ENCODE measurements at places on chromosomes 3 and 15.

DNA sequence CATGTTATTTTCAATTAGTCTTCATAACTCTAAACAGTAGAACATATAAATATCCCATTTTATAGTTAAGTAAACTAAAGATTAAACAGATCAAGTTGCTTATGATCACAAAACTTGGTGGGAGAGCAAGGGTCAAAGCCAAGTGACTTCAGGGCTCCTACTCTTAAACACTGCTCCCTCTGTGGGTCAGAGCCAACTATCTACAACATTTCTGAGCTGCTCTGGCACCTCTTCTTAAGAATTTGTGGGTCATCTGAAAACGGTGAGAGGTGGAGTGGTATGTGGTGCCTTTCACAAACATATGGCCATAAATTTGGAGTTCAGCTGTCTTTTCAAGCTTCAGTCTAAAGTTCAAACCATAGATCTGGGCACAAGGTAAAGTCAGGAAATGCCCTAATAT, 10.9 kb downstream of the ATG3 start:
- no peak for DNase-seq

- no peak for DNase-seq
Observed at GRCh38 chr15:80210611-80211573, 41.1 kb downstream of the CTXND1 start.

- DNase-seq, result no peak
Observed at GRCh38 chr15:80834906-80835305, 55.7 kb downstream of the CEMIP start.

GRCh38 chr3:117874028-117874690, 1160.5 kb downstream of the IGSF11 start:
- no peak for DNase-seq

- DNase-seq, result no peak
Observed at GRCh38 chr3:188053036-188053340, 101.0 kb upstream of the LPP start.

- DNase-seq, result no peak
Observed at GRCh38 chr15:55799291-55800212, 56.6 kb upstream of the PRTG start.

- no peak for DNase-seq
Observed at GRCh38 chr15:66498501-66499386, 1.2 kb upstream of the SNAPC5 start.

Measured in stimulated activated CD4-positive, alpha-beta T cell treated with anti-CD3 and anti-CD28 coated beads, Interleukin-15, amount 100 ng/mL, for 48 hours (primary cell).